Esophagus mucosa (tissue), 1 donor: ENCODE measurements at places on chromosomes 3 and 15. TPM values are rescaled to one million over a fixed set of nuclear protein-coding genes. Genes with fewer than 3 reads are reported as not detected.

SUCLG2 gene
- total RNA-seq, result 38.9 TPM

DNA sequence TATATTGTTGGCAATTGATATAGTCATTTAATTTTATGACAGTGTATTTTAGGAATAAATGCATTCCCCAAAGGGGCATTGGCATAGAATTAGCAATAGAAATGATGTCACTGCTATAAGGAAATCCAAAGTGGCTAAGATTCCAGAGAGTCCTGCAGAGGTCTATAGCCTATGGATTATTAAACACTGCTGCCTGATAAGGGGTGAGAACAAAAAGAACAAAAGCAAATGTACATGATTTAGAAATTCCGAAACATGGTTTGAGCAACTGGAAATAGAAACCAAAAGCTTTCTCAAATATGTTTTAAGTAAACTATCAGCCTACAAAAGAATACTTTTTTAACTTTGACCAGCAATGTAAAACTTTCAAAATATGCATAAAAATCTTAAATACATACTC, 280.1 kb upstream of the RASGRP1 start:
- no peak for ATAC-seq

DNA sequence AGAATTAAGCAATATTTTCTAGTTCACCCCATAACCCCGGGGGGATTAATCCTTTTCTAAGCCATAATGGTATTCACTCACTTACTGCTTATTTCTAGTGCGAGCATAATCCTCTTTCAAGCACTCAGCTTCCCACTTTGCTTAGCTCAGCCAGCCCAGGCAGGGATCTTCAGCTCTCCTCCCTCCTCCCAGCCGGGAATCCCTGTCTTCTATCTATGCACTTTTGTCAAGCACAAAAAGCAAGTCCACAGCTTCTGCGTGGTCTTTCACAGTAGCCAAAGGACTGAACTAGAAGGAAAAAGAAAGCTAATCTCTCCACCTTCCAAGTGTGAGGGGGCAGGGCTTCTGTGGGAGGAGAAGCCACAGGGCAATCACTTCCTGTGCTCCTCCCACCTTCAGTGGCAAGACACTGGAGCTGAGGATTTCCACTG, 62.8 kb downstream of the PEX5L start:
- no peak for ATAC-seq

- ATAC-seq, result no peak
These were observed 6.7 kb downstream of the PRC1 start for GRCh38 chr15:90987561-90988141.

- no peak for ATAC-seq
These were observed 5.9 kb downstream of the LYSMD4 start for GRCh38 chr15:99727330-99727729.

DNA sequence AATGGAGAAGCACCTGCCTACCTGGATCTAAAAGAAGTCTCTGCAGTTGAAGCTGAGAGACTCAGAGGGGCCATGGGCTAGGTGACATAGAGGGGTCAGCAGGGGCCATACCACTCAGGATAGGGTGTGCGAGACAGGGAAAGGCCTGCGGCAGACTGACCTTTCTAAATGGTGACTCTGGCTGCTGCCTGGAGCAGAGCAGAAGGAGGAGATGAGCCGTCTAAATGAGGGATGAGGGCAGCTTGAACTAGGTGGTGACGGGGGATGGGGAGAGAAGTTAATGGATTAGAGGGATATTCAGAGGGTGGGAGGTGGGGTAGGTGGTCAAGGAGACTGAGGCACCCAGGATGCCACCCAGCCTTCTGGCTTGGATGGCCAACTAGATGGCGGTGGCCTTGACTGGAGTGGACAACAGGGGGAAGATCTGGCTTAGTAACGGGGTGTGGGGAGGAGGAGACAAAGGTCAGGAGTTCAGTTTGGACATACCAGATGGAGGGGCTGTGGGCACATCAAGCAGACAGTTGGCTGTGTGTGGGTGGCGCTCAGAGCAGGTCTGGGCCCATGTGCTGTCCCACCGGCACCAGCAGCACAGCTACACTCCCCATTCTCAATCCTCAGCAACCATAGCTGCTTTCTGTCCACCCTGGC, 3.2 kb upstream of the ITIH1 start:
- no peak for ATAC-seq

DNA sequence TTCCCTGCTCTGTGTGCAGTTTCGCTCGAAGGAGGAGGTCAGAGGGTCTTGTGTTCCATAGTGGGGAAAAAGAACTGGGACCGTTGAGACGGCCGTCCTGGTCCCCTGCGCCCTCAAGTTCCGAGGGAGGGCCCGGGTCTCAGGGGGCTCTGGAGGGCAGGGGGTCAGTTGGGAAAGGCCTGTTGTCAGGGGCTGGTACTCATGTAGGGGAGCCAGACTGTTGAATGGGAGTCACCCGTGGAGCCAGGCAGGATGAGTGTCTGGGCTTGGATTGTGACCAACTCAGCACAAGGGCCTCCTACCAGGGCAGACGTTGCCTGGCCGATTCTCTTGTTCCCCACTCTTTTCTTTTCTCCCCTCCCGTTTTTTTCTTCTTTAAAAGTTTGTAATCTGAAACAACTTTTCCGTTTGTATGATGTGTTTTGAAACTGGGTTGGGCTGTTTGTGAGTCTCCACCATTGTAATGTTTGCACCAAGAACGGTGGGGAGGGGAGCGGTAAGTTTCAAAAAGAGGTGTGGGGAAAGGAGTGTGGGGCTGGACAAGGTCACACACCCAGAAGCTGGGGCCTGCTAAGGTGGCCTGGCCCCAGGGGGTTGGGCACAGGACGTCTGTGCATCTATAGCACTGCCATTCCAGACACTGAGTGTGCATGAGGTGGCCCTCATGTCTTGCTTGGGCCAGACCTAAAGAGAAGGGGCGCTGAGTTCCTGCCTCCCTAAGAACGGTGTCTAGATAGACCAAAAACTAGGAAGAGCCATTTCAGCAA, 1.1 kb downstream of the CMTM7 start:
- peak; percentile 30 for ATAC-seq

- peak; percentile 76 for ATAC-seq
These were observed 20.9 kb downstream of the SLC6A6 start for GRCh38 chr3:14423197-14423743.
